Esophagus squamous epithelium (tissue), 5 donors: ENCODE measurements at places on chromosomes 16 and 17.

DNA sequence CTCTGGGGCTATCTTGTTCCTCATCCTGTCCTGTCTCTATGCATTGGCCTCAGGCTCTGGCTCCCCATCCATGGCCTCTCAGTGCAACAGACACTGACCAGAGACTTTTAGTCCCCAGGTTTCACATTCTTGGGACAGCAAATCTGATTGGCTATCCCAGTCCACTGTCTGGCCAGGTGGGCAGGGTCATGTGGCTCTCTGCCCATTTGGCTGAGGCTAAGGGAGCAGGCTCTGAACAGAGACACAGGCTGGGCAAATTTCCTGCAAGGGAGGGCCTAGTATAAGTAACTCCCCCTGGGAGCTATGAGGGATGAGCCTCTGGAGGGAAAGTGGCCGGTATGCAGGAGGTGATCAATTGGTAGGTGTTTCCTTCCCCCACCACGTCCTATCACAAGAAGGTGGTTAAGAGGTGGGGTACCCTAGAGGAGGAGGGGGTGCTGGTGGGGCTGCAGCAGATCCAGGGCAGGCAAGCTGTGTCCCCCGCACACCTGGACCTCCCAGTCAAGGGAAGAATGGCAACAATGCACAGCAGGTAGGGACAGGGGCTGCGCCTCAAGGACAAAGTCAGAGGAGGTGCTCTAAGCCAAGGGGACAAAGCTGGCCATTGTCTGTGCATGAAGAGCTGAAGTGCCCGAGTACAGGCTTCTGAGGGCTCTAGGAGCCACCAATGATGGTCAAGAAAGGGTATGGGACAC is 13.2 kb downstream of the XYLT2 start:
- no peak for DNase-seq

GRCh38 chr16:14528306-14528705 is 101.8 kb downstream of the PARN start:
- DNase-seq = no peak

DNA sequence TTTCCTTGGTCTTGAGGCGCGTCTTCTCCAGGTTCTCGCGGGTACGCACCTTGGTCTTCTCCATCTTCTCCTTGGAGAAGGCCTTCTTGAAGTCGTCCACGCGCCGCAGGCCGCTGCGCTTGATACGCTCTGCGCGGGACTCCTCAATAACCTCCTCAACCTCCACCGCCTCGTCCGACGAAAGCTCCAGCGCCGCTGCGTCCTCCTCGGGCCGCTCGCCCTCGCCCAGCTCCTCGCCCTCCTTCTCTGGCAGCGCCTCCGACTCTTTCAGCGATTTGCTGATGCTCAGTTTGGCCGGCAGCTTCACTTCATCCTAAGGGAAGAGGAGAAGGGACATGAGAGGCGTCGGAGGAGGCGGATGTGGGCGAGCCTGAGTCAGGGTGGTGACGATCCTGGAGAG is 16.8 kb upstream of the STAT3 start:
- no peak for DNase-seq

DNA sequence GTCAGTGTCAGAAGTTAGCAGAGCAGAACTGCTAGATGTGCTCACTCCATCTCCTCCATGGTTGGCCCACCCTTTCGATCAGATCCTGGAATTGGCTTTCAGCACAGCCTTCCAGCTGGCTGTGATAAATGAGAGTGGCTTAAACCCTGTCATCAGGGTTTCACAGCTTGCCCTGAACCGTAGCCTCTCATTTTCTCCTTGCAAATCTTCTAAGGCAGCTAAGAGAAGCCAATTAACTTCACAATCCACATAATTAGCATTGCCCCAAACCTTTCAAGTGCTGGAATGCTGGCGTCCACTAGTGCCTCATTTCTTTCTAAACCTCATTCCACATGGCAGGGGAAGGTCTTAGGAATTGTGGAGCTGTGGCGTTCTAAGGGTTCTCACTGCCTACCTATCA is 21.7 kb downstream of the MILR1 start:
- DNase-seq = no peak

GRCh38 chr16:19232988-19233387 is 52.5 kb upstream of the CLEC19A start:
- no peak for DNase-seq

DNA sequence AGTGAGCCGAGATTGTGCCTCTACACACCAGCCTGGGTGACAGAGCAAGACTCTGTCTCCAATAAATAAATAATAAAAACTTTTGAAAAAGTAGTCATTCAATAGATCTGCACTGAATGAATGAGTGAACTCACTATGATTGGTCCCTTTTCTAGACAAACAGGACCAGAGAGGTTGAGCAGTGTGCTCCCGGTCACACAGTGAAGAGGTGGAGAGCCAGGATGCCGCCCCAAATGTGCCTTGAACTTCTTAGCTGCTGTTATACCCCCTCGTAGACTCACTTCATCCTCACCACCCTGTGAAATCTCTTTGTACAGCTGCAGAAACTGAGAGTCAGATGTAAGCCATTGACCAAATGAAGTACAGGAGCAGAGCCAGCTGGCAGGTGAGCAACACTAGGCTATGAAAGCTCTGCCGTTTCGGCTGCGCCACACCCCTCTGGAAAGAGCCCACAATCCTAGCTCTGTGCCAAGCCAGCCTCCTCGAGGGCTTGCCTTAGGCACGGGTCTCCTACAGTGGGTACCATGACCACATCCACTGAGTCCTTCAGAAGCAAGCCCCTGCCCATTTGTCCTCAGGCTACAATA is 7.8 kb upstream of the KIAA0513 start:
- no peak for DNase-seq

- DNase-seq = no peak
Measured at GRCh38 chr17:31112001-31112661, 17.4 kb downstream of the NF1 start.

- no peak for DNase-seq
Measured at GRCh38 chr16:14462811-14463210, 167.2 kb downstream of the PARN start.

DNA sequence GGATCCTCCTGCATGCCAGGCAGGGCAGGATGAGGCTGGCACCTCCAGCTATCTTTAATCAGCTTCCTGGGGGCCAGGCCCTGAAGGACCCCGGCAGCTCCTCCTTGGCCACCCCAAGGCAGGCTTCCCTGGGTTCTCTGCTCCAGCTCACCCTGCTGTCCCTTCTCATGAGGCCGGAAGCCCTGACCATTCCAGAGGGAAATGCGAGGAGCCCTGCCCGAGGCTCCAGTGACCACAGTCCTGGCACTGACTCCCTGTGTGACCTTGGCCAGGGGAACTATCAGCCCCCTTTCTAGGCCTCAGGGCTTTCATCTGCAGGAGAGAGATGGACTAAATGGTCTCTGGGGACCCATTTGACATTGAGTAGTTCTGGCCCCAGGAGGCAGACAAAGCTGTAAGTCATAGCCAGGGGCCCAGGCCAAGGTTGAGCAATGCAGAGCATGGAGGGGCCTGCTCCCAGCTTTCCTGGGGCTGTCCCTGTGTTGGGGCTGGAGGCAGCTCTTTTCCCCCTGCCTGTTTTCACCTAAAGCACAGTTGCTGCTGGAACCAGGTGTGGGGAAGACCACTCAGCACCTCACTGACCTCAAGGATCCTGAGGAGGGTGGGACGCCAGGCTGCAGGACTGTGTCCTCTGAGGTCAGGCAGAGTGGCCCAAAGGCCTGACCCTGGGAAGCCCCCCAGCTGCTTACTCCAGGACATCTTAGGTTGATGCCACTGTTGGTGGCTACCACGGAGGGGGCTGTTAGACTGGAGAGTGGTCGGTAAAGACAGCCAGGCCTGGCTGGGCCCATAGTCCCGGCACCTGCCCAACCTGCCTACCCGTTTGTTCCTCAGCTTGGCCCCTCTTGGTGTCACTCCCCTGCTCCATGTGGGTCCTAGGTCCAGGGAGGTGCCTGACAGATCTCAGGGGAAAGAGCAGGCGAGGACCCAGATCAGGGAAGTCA is 8.1 kb downstream of the KCNH6 start:
- no peak for DNase-seq

GRCh38 chr16:47965439-47965838 is 190.4 kb downstream of the ABCC12 start:
- DNase-seq = no peak

DNA sequence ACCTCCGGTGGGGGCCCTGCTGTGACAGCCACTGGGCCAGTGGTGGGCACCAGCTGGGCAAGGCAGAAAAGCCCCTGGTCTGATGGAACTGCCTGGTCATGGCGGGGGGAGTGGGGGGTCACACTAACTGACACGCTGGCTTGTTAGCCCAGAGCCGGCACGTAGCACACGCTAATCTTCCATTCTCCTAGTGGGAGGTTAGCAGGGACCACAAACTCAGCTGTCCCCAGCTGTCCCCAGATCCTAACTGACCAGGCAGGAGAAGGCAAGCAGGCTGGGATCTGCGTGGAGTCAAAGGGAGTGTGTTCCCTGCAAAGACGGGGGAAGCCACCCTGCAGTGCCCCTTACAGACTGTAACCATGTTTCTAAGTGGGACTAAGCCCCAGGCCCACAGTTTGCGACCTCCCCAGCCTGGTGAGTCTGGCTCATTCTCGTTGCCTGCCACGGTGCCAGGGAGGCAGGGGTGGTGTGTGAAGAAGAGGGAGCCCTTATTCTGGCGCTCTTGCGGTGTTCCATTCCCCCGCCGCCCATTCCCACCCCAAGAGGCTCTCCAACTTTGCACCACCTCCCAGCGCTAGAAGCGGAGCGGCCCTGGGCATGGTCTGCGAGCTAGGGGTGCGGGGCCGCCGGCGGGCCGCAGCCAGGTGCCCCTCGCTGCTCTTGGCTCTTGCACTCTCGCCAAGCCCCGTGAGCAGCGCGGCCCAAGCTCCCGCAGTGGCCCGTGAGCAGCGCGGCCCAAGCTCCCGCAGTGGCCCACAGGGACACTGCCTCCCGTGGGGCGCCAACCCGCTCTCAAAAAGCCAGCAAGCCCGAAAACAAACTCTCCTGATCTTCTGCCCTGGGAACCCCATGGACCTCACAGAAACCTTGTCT is 12.1 kb upstream of the ZNF423 start:
- no peak for DNase-seq

GRCh38 chr17:9669551-9670008 is 24.3 kb downstream of the USP43 start:
- no peak for DNase-seq

DNA sequence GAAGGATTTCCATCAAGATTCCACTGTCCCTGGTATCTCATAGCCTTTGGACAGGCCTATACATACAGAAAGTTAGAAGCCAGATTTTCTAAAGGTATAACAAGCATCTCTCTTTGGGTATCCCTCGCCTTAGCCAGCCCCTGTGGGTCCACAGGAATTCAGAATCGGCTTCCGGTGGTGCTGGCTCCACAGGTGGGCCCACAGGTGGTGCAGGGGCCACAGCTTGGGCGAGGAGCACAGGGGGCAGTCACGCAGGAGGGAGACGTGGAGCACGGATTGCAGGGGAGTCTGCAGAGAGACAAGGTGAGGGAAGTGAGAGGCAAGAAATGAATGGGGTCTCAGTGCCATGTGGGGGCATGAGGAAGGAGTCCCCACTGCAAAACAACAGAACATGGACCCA is 3.5 kb downstream of the KRT38 start:
- no peak for DNase-seq

DNA sequence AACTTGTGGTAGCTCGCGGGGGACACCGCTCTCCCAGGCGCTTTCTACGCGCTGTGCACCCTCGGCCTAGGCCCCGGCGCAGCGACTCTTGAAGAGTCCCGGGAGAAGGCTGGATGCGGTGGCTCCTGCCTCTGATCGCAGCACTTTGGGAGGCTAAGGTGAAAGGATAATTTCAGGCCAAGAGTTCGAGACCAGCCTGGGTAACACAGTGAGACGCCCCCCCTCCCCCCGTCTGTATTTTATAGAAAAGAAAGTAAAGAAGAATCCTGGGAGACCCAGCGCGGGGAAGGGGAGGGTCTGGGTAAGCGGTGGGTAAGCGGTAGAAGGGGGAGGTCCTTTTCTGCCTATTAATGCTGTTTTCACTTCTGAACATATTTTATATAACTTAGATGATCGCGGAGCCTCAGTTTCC is 486 bp upstream of the PLLP start:
- no peak for DNase-seq

- no peak for DNase-seq
Measured at GRCh38 chr16:11225677-11226549, 30.1 kb downstream of the SOCS1 start.

GRCh38 chr16:10982465-10983150 is 38.2 kb downstream of the CLEC16A start:
- no peak for DNase-seq

DNA sequence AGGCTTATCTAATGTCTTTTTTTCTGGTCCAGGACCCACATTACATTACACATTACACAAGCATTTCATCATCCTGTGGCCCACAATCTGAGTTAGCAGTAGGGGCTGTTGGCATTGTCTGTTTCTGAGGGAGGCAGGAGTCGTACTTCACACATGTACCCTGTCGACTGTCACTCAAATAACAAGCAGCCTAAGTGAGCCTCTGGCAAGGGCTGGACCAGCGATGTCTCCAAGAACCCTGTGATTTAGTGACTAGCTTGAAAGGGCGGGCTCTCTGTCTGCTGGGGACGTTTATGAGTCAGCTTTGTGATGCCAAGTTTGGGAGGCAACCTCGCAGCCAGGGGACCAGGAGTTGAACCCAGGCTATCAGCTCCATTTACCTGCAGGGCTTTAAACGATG is 251.4 kb downstream of the HS3ST3B1 start:
- DNase-seq = no peak

GRCh38 chr17:17416400-17417360 is 60.1 kb upstream of the MED9 start:
- DNase-seq = no peak
